ENCODE measurements at places on chromosomes 13 and 19.

DNA sequence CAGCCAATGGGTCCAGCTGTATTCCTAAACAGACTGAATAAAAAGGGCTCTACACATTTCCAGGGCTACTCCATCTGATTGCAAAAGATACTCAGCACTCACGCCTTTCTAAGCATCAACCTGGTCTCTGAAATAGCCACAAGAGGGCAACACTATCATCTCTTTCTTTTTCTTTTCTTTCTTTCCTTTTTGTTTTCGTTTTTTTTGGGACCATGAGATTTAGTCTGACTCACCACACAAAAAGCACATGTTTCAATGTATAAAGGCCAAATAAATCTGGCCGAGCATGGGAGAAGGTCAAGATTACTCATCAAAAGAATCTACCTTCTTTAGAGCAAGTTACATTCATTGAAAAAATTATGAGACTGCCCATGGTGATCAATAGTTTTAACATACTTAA, 805.6 kb upstream of the ARGLU1 start:
- DNase-seq = no peak

GRCh38 chr13:31963631-31964030, 67.9 kb upstream of the FRY start:
- no peak for DNase-seq

DNA sequence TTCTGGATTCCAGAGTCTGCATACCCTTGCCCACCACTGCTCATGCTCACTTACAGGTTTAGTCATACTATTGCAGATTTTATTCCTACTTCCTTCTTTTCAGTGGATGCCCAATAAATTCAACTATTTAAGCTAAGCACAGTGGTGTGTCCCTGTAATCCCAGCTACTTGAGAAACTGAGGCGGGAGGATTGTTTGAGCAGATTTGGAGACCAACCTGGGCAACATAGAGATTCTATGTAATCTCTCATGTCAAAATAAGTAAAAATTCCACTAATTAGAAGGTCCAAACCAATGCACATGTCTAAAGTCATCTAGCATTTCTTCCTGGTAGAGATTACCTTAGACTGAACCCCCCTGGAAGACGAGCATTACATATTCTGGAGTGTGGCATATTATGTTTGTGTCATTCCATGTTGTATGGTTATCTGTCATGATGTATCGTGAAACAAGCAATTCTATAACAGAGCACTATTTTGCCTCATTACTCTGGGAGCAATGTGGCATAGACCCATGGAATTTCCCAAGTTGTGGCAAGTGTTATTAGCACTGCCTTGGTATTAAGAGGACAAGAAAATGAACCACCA, 8.3 kb downstream of the HMGB1 start:
- no peak for DNase-seq

- no peak for DNase-seq
These were observed 58.6 kb upstream of the WASF3 start for GRCh38 chr13:26498656-26499601.

GRCh38 chr13:73369095-73369494, 310.3 kb downstream of the KLF5 start:
- no peak for DNase-seq

- DNase-seq = no peak
These were observed 4.0 kb upstream of the HOOK2 start for GRCh38 chr19:12779162-12779993.

DNA sequence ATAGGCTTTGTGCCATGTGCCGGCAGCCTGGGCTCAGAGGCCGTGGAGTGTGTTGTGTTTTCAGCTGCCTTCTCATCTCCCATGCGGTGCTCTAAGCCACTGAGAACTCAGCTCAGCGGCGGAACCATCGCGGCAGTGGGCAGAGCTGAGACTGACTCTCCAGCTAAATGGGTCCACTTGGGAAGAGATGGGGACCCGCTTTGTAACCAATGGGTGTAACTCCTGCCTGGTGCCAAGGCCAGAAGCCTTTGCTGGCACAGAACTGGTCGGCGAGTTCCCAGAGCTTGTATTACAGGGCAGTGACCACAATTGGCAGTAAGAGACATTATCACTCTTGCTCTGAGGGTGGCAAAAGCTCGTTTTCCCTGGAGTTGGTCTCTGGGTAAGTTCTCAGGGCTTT, 183.0 kb downstream of the STK24 start:
- DNase-seq = no peak

- DNase-seq = no peak
These were observed 249.4 kb downstream of the PCCA start for GRCh38 chr13:100338275-100338674.

DNA sequence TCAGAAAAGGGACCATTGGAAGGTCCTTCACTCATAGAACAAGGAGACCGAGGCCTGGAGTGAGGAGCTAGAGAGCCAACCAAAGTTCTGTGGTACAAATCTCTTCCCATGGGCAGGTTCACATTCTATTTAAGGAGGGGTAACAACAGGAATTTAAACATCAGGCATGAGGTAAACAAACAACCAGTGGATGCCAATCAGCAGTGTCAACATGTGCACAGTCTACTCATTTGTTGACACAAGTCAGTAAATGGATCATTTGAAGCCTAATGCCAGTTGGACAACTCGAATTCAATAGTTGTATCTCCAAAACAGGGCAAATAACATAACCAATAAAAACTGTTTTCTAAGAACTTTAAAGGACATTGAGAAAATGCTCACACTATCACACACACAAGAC, 6.3 kb upstream of the DOCK9 start:
- no peak for DNase-seq

DNA sequence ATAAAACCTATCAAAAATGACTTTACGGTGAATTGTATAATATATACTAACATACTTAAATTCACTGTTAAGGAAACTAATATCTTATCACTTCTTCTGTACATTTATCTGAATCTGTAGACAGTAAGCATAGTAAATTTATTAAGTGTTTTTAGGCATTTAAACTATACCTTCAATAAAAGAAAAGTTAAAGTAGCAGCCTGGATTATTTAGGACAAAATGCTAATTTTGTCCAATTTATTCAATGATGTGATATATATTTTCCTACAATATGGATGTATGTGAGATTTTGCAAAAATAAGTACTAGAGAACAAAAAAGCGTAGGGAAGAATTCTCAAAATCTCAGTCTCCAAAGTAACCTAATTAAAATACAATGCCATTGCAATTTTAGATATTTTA, 299.9 kb downstream of the GPC5 start:
- DNase-seq = no peak

GRCh38 chr13:45576466-45576865, 39.1 kb downstream of the ERICH6B start:
- no peak for DNase-seq

DNA sequence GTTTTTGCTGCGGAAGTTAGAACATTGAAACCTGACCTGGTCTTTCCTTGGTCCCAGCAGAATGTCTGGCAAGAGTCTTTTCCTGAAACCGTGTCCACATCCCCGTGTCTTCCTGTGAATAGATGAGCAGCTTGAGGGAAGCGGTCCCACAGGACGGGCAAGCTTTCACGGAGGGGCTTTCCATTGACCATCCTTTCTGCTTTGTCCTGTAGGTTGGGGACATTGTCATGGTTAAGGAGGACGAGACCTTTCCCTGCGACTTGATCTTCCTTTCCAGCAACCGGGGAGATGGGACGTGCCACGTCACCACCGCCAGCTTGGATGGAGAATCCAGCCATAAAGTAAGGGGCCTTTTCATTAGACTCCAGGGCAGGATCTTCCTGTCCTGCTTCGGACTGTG, 126.0 kb downstream of the ATP11A start:
- DNase-seq = no peak

GRCh38 chr13:86848716-86849115, 822.5 kb upstream of the SLITRK5 start:
- no peak for DNase-seq

- DNase-seq = no peak
These were observed 721.5 kb upstream of the KLHL1 start for GRCh38 chr13:70829748-70830147.

- DNase-seq = no peak
These were observed 80.4 kb downstream of the HSPH1 start for GRCh38 chr13:31081316-31081715.

GRCh38 chr19:10270180-10270615, 722 bp upstream of the ICAM1 start:
- no peak for DNase-seq

DNA sequence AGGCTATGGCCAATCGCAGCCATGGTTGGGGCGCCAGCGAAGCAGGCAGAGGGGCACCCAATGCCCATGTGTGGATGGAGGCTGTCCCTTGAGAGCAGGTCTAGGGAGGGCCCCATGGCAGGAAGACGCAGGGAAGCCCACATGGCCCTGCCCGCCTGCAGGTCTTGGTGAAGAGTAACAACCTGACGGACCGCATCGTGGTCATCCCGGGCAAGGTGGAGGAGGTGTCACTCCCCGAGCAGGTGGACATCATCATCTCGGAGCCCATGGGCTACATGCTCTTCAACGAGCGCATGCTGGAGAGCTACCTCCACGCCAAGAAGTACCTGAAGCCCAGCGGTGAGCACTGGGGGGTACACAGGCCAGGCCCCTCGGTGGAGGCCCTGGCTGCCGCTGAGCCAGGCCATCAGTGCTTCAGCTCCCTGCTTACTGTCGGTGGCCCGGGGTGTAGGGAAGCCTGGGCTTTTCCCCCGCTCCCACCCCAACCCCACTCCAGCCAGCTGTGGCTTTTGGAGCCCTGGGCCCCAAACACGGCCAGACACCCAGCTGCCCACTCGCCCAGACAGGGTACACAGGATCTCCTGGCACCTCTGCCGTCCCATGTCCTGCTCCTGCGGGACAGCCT, 14.6 kb downstream of the YIPF2 start:
- DNase-seq = no peak

- no peak for DNase-seq
These were observed 1223.2 kb upstream of the SLC10A2 start for GRCh38 chr13:104289400-104289799.

DNA sequence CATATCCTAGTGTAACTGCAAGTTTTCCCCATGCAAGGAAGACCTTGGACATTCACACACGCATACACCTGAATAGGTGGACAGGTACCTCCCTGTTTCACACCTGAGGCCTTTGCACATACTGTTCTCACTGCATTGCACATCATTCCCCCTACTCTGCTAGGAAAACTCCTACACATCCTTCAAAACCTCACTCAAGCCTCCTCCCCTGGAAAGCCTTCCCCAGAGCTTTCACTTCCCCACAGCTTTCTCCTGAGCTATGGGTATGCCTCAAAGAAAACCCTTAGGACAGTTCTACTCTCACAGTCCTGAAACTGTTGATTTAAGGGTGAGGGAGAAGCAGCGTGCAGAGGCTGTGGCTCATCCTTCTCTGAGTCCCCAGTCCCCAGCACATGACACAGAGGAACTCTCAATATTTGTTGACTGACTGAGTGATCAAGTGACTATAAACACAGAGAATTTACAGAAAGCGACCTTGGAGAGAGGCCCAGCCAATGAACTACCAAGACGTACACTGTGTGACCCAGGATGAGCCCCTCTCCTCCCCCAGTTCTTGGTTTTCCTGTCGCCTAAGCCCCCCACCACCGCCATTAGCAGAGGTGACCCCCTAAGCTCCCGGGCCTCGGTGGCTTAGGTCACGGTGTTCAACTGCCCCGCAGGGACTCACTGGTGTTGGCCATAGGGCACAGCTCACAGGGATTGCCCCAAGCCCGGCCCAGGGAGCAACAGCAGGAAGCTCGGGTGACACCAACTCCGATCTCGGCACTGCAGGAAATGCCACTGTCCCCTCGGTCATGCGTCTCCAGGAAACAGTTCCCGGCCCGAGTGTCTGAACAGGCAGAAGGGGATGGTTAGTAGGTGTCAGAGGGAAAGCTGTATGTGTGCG, 40.6 kb downstream of the FBN3 start:
- DNase-seq = no peak

GRCh38 chr19:14440049-14440448, 6.9 kb downstream of the PKN1 start:
- DNase-seq = no peak

- DNase-seq = no peak
These were observed 564.1 kb downstream of the PCDH9 start for GRCh38 chr13:66665991-66666390.

DNA sequence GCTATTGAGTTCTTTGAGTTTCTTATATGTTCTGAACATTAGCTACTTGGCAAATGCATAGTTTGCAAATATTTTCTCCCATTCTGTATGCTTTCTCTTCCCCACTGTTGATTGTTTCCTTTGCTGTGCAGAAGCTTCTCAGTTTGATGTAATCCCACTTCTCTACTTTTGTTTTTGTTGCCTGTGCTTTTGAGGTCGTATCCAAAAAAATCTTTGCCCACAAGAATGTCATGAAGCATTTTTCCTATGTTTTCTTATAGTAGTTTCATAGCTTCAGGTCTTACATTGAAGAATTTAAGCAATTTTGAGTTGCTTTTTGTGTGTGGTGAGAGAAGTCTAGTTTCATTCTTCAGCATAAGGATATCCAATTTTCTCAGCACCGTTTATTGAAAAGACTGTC, 536.7 kb upstream of the ARGLU1 start:
- DNase-seq = no peak

- DNase-seq = no peak
These were observed 22.5 kb downstream of the SAFB start for GRCh38 chr19:5645409-5645808.

GRCh38 chr13:102586615-102587014, 10.2 kb upstream of the TPP2 start:
- no peak for DNase-seq

GRCh38 chr19:38826856-38827551, 4.6 kb downstream of the ECH1 start:
- no peak for DNase-seq

DNA sequence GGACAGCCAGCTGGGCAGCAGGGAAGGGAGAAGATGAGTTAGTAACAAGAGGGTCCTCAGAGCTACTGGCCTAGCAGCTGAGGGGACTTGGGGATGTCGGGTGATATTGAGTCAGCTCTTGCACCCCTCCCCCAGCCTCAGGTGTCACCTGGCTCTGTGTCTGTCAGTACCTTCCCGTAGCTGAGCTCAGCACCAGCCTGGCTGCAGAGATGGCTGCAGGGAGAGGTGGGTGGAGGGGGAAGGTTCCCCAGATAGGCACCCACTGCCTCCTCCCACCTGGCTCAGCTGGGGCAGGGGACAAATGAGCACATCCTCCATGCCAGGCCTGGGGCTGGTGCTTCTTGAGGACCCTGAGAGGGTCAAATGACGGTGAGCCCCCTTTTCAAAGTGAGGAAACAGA, 6.8 kb upstream of the KPTN start:
- DNase-seq = no peak

DNA sequence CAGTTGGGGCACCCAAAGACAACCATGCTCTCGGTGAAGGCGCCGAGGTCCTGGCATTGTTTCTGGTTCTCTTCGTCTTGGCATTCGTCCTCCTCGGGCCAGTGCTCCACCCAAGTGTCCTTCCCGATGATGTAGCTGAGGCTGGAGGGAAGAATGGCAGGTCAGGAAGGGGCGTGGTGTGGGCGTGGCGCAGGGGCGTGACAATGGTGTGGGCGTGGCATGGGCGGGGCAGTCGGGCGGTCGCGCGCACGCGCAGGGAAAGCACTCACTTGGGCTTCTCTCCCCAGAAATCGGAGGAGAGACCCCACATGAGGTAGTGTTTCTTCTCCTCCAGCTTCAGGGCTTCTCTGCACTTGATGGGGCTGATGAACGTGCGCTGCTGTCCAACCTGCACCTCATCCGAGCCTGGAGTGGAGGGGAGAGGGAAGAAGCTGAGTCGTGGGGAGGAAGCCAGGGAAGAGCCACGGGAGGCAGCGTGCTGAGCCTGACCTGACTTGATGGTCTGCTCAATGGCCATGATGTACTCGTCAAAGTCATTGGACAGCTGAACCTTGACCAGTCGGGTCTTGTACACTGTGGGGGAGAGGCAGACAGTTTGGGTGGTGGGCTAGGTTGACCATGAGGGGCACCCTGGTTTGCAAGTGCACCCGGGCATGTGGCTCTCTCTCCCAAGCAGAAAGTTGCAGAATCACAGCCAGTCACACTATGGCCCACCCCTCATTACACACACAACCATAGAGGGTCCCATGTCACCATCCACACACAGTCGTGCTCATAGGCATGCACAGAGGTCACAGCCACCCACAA, 8.1 kb upstream of the TNFSF14 start:
- DNase-seq = no peak
